ENCODE measurements at places on chromosomes 11 and 22.
A peak's percentile ranks its signal among the peaks of the same experiment; 100 is the strongest.

DNA sequence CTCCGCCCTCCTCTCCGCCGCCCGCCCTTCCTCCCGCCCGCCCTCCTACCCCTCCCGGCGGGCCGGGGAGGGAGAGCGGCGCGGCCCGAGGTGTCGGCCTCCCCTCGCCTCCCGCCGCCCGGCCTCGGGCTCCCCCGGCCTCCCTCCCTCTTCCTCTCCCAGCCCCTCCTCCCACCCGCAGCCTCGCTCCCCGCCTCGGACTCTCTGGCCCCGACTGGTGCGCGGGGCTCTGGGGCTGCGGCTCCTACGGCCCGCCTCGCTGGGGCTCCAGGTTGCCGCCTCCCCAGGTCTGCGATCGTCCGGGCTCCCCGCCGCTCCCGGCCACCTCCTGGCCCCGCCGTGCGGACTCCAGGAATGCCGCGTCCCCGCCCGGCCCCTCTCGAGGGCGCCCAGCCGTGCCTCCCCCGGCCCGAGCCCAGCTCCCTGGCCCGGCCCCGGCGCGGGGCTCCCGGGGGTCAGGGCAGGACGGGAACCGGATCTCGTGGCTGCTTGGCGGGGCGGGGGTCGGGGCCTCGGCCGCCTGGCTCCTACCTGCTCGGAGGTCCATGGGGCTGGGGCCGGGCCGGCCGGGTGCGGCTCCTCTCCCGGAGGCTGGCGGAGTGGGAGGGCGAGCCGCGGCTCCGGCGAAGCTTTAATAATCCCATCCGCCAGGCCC lies at the start of gene CLCF1:
Gene CLCF1 (minus strand): TSS at position 606 of the 655 bp plus-strand sequence. CDS start 59 bp downstream, at position 547.
- DNase-seq: no peak

DNA sequence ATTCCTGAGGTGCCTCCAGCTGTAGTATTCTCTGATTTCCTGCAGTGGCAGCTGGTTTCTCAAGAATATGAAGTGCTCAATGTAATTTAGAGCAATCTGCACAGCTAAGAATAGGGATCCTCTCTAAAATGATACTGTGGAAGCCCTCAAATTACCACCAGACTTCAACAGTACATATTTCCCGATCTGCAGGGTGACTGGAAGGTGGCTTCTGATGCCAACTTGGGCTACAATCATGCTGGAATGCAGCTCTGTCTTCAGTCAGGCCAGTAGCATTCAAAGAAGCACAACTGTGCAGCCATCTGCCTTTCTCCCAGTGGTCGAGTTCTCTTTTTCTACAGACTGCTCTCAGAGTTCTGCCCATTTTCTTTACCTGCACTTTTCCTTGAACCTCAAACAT lies 55.5 kb upstream of the CD5 start:
- DNase-seq: no peak

DNA sequence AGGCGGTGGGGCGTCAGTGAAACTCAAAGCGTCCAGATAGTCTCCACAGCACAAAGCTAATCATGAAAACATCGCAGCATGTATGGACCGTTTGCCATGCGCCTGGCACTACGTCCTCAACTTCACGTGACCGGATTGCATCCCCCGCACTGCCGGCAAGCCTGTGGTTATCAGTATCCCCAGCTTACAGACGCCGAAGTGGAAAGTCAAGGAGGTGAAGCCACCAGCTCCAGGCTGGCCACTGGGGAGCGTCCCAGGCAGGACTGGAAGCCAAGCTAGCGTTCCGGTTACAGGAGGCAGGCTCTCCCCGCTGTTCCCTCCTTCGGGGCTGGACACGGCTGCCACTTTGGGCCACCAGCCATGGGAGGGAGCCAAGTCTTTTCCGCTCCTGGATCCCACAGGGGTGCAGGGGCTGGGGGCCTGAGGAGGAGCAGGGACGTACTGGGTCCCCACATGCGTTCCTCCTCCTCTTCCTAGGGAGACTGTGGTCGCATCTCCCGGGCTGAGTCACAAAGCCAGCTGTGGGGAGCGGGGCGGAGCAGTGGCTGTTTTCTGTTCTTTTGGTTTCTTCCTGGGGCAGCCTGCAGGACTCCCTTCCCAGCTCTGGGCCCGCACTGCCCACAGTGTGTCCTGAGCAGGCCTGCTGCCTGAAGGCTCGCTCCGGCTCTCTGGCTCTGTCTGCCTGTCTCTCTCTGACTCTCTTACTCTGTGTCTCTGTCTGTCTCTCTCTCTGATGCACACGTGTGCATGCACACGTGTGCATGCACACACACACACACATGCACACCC lies 4.3 kb upstream of the OSBPL5 start:
- DNase-seq: peak; percentile 73

DNA sequence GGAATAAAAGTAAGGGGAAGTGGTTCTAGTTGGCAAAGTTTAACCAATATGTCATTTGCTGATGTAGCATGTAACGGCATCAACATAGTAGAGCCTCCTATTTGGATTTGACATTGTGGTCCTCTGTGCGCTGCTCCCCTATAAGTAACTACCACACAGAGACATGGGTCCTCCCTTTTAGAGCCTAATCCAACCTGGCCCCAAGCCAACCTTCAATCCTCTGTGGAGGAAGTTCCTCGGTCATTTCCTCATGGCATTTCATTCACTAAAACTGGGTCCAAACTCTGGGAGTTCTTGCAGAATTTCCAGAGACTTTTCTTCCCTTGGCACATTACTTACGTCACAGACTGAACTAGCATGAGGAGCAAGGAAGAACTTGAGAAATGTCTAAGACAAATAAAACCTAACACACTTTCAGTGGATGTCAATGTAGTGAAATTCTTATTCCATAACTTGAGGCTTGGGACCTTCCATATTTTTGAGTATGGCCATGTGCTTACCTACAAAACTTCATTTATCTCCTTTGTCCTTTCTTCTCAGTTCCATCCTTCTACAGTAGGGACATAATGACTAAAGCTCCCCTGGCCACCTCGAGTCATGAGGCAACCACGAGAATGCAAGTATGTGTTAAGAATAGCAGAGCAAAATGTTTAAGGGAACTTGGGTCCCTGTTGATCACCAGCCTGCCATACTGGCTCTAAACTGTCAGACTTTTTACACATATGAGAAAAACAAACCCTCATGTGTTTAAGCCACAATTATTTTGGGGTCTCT lies 34.7 kb downstream of the MMP20 start:
- no peak for DNase-seq

GRCh38 chr11:132595246-132595645 lies 937.1 kb downstream of the OPCML start:
- DNase-seq: no peak

DNA sequence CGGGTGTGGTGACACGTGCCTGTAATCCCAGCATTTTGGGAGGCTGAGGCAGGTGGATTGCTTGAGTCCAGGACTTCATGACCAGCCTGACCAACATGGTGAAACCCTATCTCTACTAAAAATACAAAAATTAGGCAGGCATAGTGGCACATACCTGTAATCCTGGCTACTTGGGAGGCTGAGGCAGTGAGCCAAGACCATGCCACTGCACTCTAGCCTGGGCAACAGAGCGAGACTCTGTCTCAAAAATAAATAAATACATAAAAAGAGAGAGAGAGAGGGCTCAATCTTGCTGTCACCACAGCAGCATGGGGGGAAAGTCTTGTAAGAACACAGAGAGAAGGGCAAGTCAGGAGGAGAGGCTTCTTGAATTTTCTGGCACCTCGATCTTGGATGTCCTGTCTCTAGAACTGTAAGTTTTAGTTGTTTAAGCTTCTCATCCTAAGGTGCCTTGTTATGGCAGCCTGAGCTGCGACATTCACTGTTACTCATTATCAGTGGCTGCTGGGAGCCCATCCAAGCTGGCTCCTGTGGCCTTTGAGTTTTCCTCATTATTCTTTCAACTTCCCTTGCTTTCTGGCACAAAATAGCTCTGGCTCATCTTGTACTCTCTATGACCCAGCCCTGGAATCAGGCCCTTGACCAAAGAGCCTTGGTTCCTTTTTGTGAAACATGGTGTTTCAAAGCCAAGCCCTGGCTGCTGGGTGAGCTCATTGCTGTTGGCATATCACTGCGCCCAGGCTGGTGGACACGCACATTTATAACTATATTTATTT lies 8.0 kb upstream of the PSMC3 start:
- DNase-seq: no peak

DNA sequence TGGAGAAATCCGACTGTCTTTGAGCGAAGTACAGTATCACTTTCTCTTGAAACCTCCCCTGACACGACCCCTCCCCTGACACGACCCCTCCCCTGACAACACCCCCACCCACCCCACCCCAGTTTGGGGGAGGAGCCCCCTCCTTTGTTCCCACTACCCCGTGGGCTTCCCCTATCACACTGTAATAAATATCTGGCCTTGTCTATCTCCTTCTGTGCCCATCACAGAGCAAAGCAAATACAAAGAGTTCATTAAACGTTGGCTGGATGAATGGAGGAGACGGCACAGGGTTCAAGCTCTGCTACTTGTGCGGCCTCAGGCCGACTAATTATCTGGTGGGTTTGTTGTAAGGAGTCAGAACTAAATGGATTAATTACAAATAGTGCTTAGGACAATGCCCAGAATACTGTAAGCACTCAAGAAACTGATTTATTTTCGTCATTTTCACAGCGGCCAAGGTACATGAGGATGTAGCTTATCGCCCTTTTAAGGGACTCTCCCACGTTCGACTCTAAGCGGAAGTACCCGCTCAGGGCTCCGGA lies 628 bp upstream of the GGA1 start:
- no peak for DNase-seq

GRCh38 chr11:57001674-57002401 lies 13.1 kb downstream of the OR5AK2 start:
- DNase-seq: no peak

GRCh38 chr22:35781898-35782297 lies 64.2 kb downstream of the APOL5 start:
- no peak for DNase-seq

DNA sequence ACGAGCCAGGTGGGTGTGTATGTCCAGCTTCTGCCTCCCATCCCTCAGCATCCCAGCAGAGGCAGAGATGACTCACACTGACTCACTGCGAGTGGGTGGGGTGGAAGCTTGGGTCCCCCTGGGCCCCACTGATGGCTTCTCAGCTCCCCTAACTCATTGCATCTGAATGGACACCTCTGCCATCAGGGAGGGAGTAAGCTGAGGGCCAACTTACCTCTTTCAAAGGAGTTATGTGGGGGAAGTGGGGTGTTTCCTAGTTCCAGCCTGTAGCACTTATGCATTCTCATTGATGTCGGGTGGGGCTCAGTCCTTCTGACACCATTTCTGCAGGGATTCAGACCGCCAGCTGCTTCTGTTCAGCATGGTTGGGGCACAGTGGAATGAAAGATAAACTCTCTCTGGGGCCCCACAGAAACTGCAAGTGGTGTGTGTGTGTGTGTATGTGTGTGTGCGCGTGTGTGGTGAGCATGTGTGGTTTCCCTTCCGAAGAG lies 1425.8 kb downstream of the TBC1D22A start:
- peak; percentile 22 for DNase-seq

DNA sequence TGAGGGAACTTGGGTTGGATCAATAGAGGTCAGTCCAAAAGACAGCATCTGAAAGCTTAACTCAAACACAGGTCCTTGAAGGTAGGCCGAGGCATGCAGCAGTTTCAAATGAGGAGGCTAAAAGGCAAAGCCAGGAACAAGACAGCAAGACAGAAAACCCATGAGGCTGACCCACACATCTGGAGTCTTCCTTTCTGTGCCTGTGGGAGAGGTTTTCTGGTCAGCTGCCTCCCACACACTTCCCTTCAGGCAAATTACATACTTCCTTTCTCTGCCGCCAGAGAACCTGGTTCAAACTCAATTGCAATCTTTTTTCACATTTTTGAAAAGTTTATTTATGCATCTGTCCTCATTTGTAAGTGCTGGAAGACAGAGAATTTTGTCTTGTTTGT lies 29.8 kb upstream of the CRTAM start:
- DNase-seq: no peak

- DNase-seq: no peak
Observed at GRCh38 chr11:66835768-66836405, 7.4 kb upstream of the RCE1 start.

GRCh38 chr11:74449369-74449931 lies 17.9 kb downstream of the KCNE3 start:
- peak; percentile 47 for DNase-seq

GRCh38 chr11:120578596-120579154 lies 67.1 kb downstream of the GRIK4 start:
- DNase-seq: no peak

- no peak for DNase-seq
Observed at GRCh38 chr22:32868946-32869345, 67.4 kb downstream of the TIMP3 start.

DNA sequence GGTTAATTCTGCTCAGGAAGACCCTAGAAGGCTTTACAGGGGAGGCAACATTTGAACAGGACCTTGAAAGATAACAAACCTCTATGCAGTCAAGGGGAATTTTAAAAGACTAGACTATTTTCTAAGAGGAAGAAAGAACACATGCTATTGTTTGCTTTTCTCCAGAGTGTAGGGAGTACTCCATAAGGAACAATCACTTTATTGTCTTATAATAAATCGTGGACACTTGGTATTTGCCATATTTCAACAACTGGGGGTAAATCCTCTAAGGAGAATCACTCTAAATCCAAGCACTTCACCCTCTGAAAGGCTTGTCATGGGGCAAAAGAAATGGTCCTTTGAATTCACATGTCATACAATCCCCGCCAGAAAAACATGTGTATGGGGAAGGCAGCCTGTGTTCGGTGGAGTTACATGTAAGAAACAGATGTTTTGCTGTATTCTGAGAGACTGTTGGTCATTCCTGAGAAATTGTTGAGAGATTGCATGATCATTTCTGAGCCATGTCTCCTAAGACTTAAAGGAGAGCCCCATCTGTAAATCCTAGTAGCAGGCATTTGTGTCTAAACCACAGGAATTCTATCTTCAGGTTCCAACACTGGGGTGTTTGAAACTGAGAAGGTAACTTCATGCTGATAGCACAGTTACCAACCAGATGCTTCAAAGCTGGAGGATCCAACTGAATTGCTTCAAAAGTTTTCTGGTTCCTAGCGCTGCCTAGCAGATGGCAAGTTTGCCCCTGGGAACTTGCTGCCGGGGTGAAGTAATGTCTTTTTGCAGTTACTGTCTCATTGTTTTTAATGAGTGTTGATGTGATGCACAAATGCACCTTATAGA lies 66.8 kb downstream of the FZD4 start:
- no peak for DNase-seq

DNA sequence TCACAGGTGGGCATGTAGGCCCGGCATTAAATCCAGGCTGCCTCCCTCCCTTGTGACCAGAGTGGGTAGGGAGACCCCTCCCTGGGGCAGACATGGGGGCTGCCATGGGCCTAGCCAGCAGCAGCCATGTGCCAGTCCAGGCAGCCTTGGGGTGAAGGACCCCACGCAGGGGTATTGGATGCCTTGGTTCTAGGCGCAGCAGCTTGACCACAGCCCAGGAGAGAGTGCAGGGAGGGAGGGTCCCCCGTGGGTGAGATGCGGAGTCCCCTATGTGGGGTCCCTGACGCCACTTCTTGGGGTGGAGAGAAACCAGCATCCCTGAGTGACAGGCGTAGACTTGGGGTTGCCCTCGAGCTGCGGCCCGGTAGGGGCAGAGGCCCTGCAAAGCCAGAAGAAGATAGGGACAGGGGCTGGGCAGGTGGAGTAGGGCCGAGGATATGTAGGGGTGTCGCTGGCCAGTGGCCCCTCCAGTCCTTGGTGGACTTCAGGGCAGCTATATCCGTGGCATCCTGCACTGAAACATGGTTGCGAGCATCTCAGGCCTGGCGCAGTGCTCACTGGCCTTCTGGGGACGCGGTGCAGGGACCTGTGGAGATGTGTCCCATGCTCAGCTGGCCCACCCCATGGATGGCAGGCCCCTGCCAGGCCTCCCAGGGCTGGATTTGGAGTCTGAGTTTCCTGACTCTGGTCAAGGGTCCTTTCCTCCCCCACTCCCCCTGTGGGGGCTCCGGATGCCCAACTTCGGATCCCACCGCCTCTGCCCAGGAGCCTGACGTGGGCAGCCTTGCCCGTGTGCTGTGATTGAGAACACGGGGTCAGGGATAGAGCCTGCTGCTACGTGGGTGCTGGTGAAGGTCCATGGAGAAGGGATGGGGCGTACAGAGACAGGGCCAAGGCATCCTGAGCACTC lies 1179.8 kb downstream of the BRD1 start:
- DNase-seq: no peak
